ENCODE measurements at places on chromosomes 2 and 18.

GRCh38 chr2:109209412-109209811, 80.4 kb downstream of the SH3RF3 start:
- no peak for DNase-seq

DNA sequence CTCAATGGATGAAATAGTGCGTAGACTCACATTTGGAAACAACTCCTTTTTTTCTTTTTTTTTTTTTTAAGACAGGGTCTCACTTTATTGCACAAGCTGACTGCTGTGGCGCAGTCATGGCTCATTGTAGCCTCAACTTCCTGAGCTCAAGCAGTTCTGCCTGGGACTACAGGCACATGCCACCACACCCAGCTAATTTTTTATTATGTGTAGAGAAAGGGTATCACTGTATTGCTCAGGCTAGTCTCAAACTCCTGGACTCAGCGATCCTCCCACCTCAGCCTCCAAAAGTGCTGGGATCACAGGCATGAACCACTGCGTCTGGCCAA, 17.4 kb downstream of the HAT1 start:
- no peak for DNase-seq

DNA sequence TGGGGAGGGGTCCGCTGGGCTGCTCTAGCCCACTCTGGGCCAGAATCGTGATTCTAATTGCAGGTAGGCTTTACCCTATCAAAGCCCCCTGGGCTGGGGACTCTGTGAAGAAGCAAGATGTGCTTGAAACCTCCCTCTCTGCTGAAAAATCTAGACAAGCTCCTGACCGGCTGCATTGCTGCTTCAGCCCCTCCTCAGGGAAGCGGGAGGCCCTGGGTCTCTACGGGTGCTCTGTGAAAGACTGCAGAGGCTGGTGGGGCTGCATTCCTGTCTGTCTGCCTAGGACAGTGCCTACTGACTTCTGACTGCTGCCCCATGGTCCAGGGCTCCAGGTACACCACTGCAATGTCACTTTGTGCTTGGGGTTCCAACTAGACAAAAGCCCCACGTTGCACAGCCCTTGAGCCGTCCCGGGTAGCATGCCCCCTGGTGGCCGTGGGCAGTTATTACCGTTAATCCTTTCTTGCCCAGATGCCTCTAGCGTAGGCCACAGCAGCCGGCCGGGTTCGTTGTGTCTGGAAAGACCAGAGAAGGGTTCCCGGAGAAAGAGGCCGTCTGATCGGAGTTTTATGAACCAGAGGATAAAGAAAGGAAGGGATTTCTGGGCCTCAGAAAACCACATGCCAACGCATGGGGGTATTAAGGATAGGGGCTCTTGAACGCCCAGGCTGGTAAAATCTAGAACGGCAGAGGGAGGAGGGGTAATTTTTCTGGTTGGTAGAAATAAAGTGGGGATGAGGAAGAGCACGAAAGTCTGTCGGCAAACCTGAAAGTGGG, 15.9 kb upstream of the C1QL2 start:
- DNase-seq, result peak; percentile 41

- no peak for DNase-seq
Observed at GRCh38 chr18:56473400-56474024, 164.9 kb downstream of the TXNL1 start.

DNA sequence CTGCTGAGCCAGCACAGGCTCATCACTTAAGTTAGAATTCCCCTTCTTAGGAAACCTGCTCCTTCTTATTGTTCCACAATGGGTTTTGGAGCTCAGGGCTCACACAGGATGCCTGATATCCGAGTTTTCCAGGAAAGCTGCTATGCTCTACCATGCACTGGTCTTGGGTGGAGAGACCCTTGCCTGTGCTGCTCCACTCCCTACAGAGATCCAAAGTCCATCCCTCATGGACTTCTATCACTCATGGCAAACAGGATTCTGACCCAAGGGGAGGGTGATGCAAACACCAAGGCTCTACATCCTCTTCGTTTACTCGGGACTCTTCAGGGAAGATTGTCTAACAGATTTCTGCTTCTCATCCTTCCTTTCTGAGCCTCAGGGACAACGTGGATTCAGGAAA, 5.2 kb downstream of the SULT1C2 start:
- no peak for DNase-seq

GRCh38 chr2:67792681-67793091, 270.1 kb downstream of the C1D start:
- DNase-seq, result no peak

DNA sequence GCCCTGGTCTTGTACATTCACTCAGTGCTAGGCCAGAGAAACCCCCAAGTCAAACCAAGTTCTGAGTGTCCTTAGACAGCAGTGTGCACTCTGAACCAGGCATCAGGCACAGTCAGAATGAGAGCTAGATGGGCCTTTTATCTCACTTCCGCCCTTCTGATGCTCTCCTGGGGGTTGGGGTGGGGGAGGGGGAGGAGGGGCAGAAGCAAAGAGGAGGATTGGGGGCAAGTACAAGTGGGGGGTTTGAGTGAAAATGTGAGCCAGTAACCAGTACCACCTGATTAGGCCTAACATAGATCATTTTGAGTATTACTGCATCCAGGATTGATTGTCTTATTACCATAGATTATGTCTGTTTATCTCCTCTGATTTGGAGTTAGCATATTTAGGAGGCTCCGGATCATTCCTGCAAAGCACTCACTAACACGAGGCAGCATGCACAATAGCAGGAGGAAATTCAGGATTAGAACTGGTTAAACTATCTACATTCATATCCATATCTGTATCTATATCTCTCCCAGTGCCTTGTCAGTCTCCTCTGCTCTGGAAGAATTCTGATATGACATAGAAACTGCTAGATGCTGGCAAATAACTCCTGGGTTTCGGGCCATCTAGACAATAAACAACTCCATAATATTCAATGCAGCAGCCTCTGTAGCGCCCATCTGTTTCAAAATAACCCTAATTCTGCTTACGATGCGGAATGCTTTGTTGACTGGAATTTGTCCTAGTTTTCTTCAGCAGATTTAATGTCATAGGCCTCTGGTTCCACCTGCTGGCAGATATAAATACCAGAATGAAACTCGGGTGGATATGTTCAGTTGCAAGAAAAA, 149.1 kb downstream of the RHBDD1 start:
- DNase-seq, result peak; percentile 56

DNA sequence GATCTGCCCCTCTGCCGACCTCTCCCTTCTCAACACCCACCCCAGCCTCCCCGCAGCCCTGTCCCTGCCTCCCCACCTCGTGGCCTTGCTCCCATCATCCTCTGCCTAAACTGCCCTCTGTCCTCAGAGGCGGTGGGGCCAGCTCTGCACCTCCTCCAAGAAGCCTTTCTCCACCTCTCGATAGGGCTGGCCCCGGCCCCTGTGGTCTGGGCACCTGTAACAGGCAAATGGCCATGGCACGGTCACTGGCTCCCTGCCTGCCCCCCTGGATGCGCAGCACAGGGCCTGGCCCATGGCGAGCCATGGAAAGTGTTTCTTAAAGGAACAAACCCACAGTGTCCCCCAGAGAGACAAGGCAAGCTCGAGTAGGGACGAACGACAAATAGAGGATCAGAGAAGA, 42.0 kb downstream of the MYO7B start:
- DNase-seq, result no peak

DNA sequence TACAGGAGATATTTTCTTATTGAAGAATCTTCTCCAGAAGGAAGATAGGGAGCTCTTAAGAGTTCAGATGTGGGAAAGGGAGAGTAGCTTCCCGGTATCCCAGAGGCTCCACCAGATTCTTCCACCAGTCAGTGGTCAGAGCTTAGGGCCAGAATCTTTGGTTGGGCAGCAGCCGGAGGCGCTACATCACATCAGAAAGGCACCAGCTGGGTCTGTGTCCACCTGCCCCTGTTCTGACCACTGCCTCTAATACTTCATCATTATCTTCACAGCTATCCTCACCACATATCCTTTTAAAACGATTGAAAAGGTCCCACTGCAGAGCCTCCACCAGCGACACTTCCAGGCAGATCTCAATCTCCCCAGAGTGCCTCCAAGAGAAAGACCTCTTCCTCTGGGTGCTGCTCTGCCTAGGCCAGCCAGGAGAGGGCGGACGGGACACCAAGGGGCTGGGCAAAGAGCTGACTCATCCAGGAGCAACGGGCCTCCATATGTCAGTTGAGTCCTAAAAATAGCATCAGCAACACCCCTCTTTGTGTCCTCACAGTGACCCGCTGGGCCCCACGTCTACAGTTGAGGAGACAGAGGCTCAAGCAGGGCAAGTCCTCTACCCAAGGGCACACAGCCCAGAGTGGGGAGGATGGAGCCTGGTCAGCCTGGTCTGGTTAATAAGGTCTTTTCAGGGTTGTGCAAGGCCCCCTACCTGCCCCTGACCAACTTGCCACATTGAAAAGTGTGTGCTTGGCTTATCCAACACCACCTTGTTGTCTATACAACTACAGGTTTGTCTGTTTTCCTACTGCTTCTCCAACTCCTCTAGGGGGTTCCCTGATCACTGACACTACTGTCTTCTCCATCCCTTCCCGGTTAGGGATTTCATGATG, 81.2 kb downstream of the ADD2 start:
- peak; percentile 48 for DNase-seq

GRCh38 chr2:216235896-216236295, 126.7 kb downstream of the XRCC5 start:
- DNase-seq, result no peak

GRCh38 chr2:9230881-9231280, 24.3 kb downstream of the ASAP2 start:
- no peak for DNase-seq

GRCh38 chr2:100257939-100258338, 64.4 kb downstream of the LONRF2 start:
- no peak for DNase-seq

DNA sequence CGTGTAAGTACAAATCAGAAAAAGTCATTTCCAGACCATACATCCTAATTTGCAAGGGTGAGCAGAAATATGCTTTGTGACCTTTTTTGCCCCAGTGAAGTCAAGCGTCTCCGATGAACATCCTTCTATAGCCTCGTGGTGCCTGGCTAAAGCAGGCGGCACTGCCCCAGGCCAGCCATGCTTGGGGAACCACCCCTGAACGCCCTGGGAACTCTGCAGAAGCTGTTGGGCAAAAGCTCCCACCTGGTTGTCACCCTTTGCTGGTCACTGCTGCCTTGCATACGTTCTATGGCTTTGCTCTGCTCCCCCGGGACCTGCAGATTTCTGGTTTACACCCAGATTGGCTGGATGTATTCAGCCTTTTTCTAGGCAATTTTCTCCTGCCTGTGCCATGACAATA, 256.4 kb downstream of the SS18 start:
- DNase-seq, result no peak

DNA sequence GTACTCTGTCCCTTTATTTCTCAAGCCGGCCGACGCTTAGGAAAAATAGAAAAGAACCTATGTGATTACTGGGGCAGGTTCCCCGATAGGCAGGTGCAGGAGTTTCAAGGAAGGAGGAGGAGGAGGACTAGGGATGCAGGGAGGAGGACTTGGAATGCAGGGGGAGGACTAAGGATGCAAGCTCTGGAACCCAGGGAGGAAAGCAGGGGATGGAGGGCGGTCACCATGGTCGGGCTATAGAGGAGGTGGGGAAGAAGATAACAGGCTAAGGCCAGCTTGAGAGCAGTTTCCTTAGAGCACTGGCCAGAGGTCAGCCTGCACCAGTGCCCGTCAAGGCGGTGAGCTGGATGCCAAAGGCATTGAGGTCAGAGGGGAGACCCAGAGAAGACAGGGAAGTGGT, 18.7 kb upstream of the B3GNT7 start:
- DNase-seq, result no peak

DNA sequence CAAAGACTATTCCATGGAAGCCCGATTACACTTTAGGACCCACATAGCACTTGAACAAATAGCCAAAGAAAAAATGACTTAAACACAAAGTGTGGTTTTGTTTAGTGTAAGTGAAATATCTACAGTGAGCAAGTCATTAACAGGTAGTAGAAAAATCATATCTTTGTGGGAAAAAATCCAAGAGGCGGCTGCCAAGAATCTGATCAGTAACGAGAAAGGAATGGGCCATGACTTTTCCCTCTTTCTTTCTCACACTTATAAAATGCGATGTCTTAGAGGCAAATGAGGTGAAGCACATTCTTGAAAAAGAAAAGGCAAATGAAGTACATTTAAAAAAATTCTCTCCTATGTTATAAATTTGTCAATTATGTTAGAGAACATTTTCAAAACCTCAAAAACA, 12.9 kb upstream of the GEMIN6 start:
- DNase-seq, result no peak

DNA sequence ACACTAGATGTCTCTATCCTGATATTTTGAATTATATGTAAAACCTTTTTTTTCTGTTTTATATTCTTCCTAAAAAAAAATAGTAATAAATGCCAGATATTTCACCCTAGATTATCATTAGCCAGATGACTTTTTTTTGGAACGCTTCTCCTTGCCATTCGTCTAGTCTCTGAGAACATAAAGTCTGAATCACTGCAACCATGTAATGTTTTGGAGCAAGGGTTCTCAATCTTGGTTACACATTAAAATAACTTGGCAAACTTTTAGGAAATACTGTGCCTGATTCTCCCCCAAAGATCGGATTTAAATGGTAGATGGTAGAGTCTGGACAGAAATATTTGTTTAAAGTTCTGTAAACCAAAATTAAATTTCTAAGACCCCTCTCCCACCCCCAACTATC, 21.0 kb downstream of the SLC25A52 start:
- DNase-seq, result no peak

DNA sequence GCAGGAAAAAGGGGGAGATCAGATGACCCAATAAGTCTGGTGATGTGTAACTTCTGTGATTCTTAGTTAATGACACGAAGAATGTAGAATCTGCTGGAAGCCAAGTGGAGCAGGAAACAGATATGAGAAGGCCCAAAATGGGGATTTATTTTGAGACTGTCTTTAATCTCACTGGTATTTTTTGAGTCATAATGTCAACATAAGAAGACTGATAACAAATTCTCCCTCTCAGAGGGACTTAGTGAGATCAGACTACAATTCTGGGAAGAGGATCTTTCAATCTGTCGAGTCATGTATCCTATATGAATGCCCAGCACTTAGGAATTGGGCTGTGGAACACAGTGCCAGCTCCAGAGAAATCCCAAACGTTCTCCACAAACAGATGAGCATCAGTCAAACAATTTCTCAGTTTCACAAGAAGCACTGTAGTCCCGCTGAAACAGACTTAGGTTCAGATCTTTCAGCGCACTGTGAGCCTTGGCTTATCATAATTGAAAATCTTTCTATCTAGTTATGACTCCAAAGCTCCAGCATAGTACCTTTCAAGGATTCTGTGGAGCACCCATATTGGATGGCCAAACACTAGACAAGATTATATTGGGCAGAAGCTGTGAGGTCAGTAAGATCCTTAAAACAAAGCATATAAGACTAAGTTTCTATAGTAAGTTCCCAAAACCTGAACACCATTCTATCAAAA, 738.2 kb downstream of the LRP1B start:
- DNase-seq, result no peak

- peak; percentile 13 for DNase-seq
Observed at GRCh38 chr2:157497638-157498314, 53.9 kb upstream of the CYTIP start.

- no peak for DNase-seq
Observed at GRCh38 chr2:129821445-129821844, 158.0 kb upstream of the RAB6C start.

Measured in HCT116 (cell line).